Breast epithelium (tissue), 4 donors: ENCODE measurements at places on chromosomes 5 and 9. TPM values are rescaled to one million over a fixed set of nuclear protein-coding genes. Genes with fewer than 3 reads are reported as not detected.
A peak's percentile ranks its signal among the peaks of the same experiment; 100 is the strongest.

DNA sequence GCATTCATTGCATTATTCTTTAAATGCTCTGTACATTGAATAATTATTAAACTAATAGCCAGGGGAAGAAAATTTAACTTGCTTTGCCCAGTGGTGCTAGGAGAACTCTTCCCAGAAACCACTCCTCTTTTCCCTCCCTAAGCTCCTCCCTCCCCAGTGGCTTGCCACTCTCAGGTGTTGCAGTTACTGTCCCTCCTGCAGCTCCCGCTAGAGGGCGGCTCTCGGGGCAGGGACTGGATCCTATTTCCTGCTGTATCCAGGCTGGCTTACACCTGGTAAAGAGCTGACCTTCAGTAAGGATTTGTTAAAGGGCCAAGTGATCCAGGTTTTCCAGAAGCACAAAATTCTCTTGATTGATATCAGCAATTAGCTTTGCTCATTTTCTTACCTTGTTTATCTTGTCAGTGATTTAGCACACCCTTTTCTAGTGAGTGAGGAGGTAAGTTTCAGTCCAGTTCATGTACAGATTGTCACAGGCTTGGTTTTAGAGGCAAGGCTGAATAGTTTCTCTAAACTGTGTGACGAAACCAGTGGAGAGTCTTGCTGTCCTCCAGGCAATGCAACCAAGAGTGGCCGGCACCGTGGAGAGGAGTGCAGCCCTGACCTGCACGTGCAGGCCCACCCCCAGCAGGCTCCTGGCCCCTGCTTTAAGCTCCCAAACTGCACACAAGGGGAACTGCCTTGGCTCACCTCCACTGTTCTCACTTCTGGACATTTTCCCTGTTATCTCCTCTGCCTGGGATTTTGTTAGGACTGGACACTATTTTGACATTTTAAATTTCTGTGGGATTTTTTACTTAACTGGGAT, 423.8 kb downstream of the SPOCK1 start:
- no peaks in the 10 kb centered on the region for H3K36me3 ChIP-seq
- H3K27me3 ChIP-seq: no peaks in the 10 kb centered on the region
- DNase-seq: peak; percentile 79
- no peaks in the 10 kb centered on the region for H3K4me1 ChIP-seq
- H3K4me3 ChIP-seq: no peak overlapping the region

DNA sequence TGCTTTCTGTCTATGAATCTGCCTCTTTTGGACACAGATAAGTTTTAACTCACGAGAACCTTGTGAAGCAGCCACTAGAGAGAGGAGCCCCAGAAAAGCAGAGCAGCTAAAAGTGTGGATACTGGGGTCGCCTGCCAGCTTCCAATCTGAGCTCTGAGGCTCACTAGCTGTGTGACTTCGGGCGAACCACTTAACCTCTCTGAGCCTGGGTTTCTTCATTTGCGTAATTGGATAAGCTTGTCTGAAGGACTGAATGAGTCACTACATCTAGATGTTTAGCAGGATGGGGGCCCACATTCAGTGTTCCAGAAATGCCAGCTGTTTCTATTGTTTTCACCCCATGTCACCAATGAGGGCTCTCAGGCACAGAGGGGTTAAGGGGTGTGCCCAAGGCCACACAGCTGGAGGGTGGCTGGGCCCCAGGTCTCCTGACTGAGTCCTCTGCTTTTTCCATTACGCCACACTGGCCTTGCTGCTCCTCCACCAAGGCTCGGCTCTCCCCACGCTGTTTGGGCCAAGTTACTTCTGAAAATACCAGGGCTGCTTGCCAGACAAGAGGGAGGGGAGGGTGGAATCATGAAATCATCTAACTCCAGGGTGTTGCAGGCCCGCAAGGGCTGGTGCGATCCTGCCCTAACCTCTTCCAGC, 36.2 kb downstream of the SH3PXD2B start:
- peak overlapping the region; percentile 91 for H3K27ac ChIP-seq
- H3K36me3 ChIP-seq: no peaks in the 10 kb centered on the region
- no peaks in the 10 kb centered on the region for H3K27me3 ChIP-seq
- peaks cover 31% of the 10 kb centered on the region for H3K4me1 ChIP-seq

DNA sequence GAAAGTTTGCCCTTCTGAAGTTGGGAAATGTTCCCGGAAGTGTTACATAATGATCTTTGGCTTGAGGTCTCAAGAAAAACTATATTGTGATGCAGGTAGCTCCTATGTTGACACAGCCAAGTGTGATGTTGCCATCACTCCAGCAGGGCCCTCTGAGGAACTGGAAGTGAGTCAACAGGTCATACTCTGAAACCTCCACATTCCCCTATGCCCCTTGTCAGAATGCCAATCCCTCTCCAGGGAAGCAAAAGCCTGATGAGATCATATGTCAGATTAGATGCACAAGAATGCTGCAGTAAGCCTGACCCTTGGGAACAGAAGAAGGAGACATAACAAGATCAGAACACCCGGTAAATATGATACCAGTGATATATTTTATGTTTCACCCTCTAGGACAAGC, 66.8 kb upstream of the ITGA2 start:
- no peaks in the 10 kb centered on the region for H3K27me3 ChIP-seq
- no peaks in the 10 kb centered on the region for H3K36me3 ChIP-seq
- DNase-seq: no peak
- no peak overlapping the region for H3K27ac ChIP-seq
- no peak overlapping the region for H3K4me3 ChIP-seq
- no peaks in the 10 kb centered on the region for H3K4me1 ChIP-seq

The FOCAD gene
- total RNA-seq: 36.7 TPM

The UQCRQ gene
- 106 TPM for total RNA-seq
